ENCODE measurements at places on chromosomes 1 and 21. TPM values are rescaled to one million over a fixed set of nuclear protein-coding genes. Genes with fewer than 3 reads are reported as not detected.

- no peaks in the 10 kb centered on the region for H3K4me1 ChIP-seq
- H3K36me3 ChIP-seq = no peaks in the 10 kb centered on the region
- peak; percentile 58 for DNase-seq
Measured at GRCh38 chr1:243903895-243904294, 53.9 kb upstream of the AKT3 start.

GRCh38 chr21:45387506-45387905, 17.5 kb upstream of the COL18A1 start:
- H3K36me3 ChIP-seq = no peaks in the 10 kb centered on the region
- no peaks in the 10 kb centered on the region for H3K27me3 ChIP-seq
- no peak overlapping the region for H3K4me3 ChIP-seq
- no peak overlapping the region for H3K27ac ChIP-seq

DNA sequence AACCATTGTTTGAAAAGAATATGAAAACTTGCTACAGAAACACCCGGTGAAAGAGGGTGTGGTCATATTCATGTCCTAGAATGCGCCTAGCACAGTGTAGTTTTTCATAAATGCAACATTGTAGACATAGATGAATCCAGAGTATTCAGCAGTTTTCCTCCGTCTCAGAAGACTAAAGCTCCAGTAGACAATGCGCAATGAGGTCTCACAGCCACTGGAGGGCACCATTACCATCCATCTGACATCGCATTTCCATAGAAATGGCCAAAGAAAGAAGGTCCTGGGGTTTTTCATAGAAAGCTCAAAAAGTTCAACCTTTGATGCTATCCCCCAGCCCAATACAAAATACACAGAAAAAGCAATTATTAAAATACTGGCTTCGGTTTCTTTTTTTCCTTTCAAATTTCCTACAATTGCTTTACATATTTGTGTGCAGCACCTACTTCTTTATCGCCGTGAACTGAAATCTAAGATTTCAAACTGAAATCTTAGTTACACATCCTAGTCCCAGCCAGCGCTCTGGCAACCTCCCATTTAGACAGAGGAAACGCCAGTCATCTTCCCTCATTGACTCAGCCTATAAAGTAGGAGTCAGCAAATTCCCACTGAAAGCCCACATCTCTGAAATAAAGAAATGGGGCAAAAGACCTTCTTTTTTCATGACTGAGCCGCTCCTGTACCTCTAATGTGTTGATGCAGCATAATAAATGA, 3.9 kb upstream of the CD58 start:
- H3K27me3 ChIP-seq = no peaks in the 10 kb centered on the region
- peaks cover 16% of the 10 kb centered on the region for H3K4me1 ChIP-seq
- no peaks in the 10 kb centered on the region for H3K36me3 ChIP-seq
- H3K27ac ChIP-seq = no peak overlapping the region
- peak; percentile 82 for DNase-seq

DNA sequence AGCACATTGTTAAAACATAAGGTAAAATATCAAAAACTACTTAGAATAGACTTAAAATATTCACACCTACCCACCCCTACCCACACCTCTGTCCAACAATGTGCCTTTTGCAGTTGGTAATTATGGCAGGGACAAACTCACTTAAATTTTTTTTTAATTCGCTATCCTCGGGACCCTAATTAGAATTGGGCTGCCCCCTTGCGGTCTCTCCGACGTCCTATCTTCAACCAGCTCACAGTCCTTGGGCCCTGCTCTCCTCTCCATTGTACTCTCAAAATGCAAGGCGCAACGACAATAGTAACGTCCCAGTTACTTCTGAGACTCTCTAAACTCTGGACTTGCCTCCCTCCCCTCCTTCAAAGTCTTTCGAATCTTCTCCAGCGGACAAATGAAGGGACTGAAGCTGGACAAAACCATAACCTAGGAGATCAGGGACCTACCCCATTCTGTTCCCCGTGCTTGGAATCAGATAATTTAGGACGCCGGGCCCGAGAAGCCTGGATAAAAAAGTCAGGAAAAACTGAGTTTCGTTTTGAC, 1.1 kb upstream of the CIART start:
- no peaks in the 10 kb centered on the region for H3K4me1 ChIP-seq
- H3K36me3 ChIP-seq = no peaks in the 10 kb centered on the region
- no peaks in the 10 kb centered on the region for H3K27me3 ChIP-seq

GRCh38 chr1:175413367-175413766, 220.8 kb upstream of the KIAA0040 start:
- no peaks in the 10 kb centered on the region for H3K4me1 ChIP-seq
- no peaks in the 10 kb centered on the region for H3K36me3 ChIP-seq
- DNase-seq = no peak
- no peak overlapping the region for H3K27ac ChIP-seq
- H3K4me3 ChIP-seq = no peak overlapping the region

DNA sequence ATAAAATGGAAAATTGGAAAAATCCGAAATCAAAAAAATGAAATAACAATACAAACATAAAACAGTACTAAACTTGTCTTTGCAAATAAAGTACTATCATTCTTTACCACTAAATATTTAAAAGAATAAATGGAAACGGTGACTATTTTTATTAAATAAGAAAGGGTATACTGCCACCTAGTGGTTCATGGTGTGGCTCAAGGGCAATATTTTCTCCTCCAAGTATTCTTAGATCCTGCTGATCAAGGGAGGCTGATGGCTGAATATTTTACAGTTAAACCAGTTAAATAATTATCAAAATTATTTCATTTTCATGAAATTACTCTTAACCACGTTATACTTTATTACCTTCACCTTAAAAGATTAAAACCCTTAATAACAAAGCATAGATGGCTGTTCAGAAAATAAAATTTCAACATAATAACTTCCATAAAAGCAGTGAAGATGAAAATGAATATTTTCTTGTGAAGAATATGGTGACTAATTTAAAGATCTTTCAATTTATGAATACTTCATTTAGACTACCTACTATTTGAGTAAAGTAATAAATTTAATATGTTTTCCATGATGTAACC, 1793.9 kb downstream of the NCAM2 start:
- DNase-seq = peak; percentile 26
- H3K4me1 ChIP-seq = no peaks in the 10 kb centered on the region
- no peaks in the 10 kb centered on the region for H3K36me3 ChIP-seq
- H3K27me3 ChIP-seq = no peaks in the 10 kb centered on the region
- no peak overlapping the region for H3K4me3 ChIP-seq

GRCh38 chr1:156797212-156797871, 19.3 kb downstream of the SH2D2A start:
- H3K36me3 ChIP-seq = peaks cover 43% of the 10 kb centered on the region
- H3K27ac ChIP-seq = no peak overlapping the region
- peak; percentile 67 for DNase-seq
- H3K4me1 ChIP-seq = no peaks in the 10 kb centered on the region
- H3K27me3 ChIP-seq = no peaks in the 10 kb centered on the region

The NKAIN1 gene
- not detected for total RNA-seq

The PAQR6 gene
- total RNA-seq = 1.3 TPM

The TENT5C gene
- 30.1 TPM for total RNA-seq

The CCDC185 gene
- not detected for total RNA-seq

The ANGPTL3 gene
- not detected for total RNA-seq

Measured in lung (tissue), 17 donors.